ENCODE measurements at places on chromosomes 2 and 18.

DNA sequence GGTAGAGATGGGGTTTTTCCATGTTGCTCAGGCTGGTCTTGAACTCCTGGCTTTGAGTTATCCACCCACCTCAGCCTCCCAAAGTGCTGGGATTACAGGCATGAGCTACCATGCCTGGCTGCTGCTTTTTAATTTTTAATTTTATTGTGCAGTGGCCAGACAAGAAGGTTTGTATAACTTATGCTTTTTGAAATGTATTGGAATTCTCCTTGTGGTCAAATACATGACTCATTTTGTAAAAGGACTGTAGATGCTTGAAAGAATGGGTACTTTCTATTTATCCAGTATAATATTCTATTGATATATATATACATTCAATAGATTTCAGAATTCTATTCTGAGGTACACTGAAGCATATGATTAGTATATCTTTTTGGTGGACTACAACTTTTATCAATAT lies 82.6 kb upstream of the ST3GAL5 start:
- no peak for DNase-seq

DNA sequence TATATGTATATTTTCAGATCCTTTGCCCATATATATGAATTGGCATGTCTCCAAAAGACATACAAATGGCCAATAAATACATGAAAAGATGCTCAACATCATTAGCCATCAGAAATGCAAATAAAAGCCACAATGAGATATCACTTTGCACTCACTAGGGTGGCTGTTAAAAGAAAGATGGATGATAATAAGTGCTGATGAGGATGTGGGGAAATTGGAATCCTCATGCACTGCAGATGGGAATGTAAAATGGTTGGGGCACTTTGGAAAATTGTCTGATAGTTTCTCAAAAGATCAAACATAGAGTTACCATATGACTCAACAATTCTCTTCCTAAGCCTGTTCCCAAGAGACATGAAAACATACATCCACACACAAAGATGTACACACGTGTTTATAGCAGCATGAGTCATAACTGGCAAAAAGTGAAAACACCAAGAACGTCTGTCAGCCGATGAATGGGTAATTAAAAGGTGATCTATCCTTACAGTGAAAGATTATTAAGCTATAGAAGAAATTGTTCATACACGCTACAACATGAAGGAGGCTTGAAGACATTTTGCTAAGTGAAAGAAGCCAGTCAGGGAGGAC lies 19.7 kb downstream of the NGEF start:
- no peak for DNase-seq

DNA sequence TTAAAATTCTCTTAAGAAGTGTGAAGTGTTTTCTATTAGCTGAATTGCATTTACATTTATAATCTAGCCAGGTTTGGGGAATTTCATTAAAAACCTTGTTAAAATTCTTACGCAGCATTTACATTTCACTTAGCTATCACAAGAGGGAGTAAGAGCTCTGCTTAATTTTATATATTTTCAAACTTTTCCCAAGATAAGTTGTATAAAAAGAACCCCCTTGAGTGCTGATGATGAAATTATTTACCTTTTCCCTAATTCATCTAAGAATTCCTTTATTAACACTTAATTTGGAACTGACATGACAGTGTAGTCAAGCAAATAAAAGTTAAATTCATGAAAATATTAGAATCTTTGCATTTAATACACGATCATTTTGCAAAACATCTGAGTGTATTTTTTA lies 54.2 kb upstream of the ZSWIM2 start:
- no peak for DNase-seq

- no peak for DNase-seq
Observed at GRCh38 chr2:129689653-129690448, 289.6 kb upstream of the RAB6C start.

DNA sequence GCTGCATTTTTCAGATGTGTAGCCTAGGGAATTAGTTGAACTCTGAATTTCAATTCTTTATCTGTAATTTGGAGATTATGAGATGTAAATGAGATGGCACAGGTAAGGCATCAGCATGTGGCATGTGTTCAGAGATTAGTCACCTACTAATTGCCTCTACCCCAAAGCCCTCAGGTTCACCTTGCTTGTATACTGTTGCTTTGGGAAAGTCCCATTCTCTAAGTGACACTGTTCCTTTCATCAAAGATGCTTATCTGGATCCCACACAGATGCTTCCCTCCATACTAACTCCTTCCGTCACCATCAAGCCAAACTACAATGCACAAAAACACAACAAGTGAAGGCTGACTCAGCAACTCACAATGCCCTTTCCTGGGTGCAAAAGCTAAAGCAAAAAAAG lies 143.7 kb downstream of the LRATD1 start:
- DNase-seq = no peak

- no peak for DNase-seq
Observed at GRCh38 chr18:523561-523960, 23.1 kb upstream of the COLEC12 start.

DNA sequence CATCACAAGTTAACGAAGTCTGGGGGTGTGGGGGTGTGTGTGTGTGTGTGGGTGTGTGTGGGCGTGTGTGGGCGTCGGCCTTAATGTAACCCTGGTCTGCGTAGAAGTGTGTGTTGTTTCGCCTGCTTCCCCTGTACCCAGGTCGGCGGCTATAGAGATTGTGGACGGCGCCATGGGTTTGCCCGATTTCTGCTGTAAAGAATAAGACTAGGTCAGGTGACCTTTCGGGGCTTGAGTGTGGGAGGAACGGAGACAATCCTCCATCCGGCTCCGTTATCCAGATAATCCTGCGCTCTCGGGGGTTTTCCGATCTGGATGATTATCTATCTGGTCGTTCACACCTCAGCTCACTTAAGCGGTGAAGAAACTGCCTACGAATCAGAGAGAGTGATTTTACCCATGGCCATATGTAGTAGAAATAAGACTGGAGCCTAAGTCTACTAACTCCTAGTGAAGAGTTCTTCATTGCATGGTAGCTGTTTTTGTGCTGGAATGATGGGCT lies 543 bp downstream of the HADHB start:
- DNase-seq = no peak

DNA sequence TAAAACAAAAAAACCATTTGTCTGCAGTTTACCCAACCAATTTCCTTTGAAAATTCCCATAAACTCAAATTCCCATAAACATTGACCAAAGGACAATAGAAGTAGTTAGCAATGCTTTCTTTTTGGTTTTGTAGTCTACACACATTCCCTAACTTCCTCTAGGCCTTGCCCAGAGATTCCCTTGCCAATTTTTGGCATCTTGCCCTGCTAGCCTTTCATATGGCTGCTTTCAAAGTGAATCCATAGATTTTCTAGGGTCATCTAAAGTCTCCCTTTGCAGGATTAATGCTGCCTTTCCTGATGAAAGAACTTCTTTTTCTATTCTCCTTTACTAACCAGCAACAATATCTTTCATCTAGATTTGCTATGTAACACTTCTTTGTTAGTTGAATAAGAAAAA lies 33.4 kb downstream of the THSD7B start:
- DNase-seq = no peak

DNA sequence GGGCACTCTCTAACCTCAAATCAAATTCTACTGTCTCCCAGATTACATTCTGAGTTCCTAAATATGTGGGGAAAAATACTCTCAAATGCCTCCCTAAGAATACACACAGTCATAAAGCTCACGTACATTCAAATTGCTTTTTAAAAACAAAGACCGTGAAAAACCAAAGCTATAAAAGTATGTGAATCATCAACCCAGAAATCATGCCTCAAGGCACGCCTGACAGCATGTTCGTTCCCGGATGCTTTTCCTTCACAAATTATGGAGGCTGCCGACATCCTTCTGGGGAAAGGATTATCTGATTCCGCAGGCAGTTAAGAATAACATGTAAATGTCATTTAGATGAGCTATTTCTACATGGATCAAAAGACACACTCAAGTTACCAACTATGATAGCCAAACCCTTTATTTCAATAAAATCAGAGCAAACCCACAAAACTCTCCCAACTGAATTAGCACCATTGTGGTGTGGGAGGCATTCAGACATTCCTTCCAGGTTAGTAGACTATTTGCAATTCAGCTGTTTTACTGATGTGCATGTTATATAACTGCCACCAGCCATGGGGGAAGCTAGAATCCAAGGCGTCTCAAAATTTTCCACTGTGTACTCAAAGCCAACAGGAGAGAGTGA lies 398.2 kb upstream of the TRIB2 start:
- no peak for DNase-seq

DNA sequence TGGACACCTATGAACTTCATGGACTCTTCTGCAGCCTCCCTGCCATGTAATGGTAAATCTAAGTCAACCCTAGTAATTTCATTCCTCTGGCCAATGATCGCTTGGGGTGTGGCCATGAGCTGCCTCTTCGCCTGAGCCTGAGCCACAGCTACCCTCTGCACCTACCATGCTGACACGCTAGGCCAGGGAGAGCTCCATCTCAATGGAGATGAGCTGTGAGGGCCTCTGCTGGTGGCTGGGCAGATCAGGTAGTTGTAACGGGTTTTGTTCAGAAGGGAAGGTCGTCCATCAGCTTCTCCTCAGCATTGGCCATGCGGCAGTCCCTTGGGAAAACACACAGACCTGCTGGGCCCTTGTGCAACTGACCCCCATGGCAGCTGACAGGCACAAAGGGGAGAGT lies 24.4 kb downstream of the MPHOSPH10 start:
- no peak for DNase-seq

DNA sequence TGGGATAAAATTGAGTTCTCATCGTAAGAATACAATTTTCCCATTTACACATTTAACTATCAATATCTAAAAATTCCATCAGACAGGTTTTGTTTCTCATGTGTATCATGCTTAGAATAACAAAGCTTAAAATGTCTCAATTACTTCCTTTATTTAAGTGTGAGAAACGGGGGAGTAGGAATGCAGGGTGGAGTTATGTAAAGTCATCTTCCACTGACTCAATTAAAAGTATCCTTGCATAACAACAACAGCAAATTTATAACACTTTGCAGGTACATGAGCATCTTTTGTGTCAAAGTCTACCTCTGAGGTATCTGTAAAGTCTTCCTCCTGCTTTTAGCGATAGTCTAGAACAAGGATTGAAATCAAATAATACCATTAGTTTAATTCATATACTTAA lies 327.1 kb downstream of the EPHA4 start:
- DNase-seq = no peak

GRCh38 chr2:860259-860855 lies 90.3 kb upstream of the SNTG2 start:
- DNase-seq = no peak

- DNase-seq = no peak
Observed at GRCh38 chr2:203959265-203959664, 22.7 kb downstream of the ICOS start.

GRCh38 chr2:110993557-110994231 lies 127.0 kb upstream of the BCL2L11 start:
- DNase-seq = no peak

- no peak for DNase-seq
Observed at GRCh38 chr2:200305797-200306195, 697 bp upstream of the SPATS2L start.

GRCh38 chr18:44742718-44743311 lies 62.1 kb downstream of the SETBP1 start:
- peak; percentile 90 for DNase-seq

DNA sequence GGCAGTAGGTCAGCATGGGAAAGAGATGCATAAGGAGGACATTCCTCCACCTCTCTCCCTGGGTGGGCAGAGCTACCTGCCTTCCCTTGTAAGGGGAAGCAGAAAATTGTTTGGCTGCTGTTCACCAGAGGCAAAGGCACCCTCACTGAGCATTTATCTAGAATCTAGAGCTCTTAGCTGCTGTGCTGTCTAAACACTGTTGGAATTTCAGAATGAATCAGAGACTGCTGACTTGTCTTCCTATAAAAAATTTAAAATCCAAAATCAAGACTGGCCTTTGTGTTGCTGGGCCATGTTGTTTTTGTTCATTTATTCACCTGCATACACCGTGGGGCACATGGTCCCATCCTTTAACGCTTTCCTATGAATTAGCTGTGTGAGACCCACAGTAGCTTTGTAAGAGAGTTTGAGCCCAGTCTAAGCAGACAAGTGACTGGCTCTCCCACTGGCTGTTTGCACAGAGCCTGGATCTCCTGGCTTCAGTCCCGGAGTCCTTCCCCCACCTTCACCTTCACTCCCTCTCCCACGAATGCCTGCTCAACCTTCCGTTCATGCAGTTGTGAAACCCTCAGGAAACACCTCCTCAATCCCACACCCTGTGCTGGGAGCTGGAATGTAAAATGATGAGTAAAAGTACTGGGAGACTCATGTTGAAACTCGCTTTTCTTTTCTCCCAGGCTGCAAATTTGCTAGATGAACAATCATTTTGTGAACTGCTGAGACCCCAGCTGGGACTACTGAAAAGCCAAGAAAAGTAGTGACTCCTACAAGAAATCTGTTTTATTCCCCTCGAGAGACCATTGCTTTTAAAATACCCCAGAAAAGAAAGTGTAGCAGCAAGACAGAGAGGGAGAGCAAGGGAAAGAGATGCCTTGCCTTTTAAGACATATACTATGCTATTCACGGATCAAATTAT lies 76.2 kb downstream of the FAM168B start:
- no peak for DNase-seq

DNA sequence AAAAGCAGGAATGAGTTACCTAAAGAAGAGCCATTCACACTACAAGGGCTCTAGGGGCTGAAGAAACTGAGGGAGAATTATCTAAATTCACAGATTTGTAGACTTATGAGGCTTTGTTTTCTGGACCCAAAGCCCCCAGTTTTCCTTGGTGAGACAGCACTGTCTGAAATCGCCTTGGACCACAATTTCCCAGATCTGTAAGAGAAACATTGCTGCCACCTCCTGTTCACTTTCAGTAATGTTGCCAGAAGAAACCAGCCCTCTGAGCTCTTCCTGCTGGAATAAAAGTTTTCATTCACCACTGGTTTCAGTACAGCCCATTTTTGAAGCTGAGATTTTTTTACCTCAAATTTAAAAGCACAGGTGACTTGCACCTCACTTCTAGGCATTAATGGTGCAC lies 169.2 kb downstream of the CDH20 start:
- DNase-seq = peak; percentile 70

DNA sequence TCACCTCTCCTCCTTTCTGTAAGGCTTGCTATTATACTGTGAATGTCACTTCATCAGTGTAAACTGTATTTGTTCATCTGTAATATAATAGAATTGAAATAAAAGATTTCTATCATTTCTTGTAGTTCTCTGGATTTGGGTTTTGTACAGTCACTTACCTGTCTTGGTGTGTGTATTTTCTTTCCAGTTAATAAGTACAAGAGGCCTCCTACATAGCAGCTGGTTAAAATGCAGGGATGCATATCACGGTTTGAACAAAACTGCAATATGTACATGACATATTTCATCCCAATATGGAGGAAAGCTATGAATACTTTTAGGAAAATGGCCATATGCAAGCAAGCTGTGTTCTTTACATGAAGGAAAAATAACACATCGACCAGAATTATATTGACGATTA lies 5.4 kb upstream of the STAT1 start:
- DNase-seq = no peak

- no peak for DNase-seq
Observed at GRCh38 chr2:51000849-51001617, 30.9 kb downstream of the NRXN1 start.

- no peak for DNase-seq
Observed at GRCh38 chr18:58458304-58458703, 170.6 kb downstream of the ALPK2 start.

All from NCI-H2081 (cell line).